ENCODE measurements at places on chromosomes 7 and 10. TPM values are rescaled to one million over a fixed set of nuclear protein-coding genes. Genes with fewer than 3 reads are reported as not detected.

DNA sequence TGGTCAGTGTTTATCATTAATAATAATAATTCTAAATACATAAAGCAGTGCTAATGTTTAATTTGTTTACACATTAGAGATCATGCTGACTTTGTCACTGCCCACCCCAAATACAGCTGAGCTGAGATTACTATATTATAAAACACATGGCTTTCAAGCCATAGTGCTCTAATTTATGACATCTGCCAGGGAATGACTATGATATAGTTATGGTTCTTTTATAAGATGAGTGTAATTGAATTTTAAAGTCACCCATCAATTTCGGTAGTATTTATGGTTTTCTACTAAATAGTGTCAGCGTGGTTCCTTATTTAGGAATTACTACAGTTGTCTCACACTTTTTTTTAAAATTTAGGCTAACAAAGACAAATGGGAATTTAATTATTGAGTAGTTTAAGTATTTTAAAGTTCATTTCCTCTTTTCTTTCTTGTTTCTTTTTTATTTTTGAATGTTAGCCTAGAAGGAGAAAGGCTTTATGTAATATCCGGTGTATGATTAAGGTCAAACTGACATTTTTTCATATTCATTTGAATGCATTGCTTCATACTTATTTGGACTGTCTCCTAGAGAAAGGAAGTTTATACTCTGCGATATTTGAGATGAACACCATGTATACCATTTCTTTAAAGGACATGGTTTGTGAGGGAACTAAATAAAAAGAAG is 3.9 kb downstream of the CDK14 start:
- H3K4me1 ChIP-seq = peaks cover 12% of the 10 kb centered on the region
- DNase-seq = no peak
- H3K27me3 ChIP-seq = peaks cover 50% of the 10 kb centered on the region
- no peak overlapping the region for H3K27ac ChIP-seq
- H3K36me3 ChIP-seq = no peaks in the 10 kb centered on the region

DNA sequence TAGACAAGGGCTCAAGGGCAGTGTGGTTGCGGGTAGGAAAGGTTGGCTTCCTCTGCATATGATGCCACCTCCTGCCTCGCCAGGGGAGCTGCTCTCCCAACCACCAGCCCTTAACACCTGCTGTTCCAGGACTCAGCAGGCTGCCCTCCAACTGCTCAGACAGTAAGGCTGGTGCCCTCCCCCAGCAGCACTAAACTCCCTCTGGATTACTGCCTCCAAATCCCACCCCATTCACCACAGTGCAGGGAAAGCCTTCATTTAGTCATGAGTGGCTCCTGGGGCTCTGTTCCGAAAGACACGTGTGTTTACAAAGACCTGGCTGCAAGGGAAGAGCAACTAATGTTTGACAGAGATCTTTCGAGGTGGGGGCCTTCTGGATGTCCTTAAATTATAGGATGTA is 437.2 kb upstream of the MKI67 start:
- DNase-seq = no peak
- H3K36me3 ChIP-seq = no peaks in the 10 kb centered on the region
- no peaks in the 10 kb centered on the region for H3K4me1 ChIP-seq
- no peak overlapping the region for H3K4me3 ChIP-seq

- peaks cover 13% of the 10 kb centered on the region for H3K4me1 ChIP-seq
- peaks cover 2% of the 10 kb centered on the region for H3K27me3 ChIP-seq
- no peak overlapping the region for H3K27ac ChIP-seq
- no peaks in the 10 kb centered on the region for H3K36me3 ChIP-seq
Observed at GRCh38 chr7:106813705-106814305, 51.3 kb upstream of the PIK3CG start.

The UTF1 gene
- total RNA-seq = not detected

The VSIR gene
- 148 TPM for total RNA-seq

The MYO1G gene
- 457 TPM for total RNA-seq
